ENCODE measurements at places on chromosomes 16 and 17. TPM values are rescaled to one million over a fixed set of nuclear protein-coding genes. Genes with fewer than 3 reads are reported as not detected.
A peak's percentile ranks its signal among the peaks of the same experiment; 100 is the strongest.

DNA sequence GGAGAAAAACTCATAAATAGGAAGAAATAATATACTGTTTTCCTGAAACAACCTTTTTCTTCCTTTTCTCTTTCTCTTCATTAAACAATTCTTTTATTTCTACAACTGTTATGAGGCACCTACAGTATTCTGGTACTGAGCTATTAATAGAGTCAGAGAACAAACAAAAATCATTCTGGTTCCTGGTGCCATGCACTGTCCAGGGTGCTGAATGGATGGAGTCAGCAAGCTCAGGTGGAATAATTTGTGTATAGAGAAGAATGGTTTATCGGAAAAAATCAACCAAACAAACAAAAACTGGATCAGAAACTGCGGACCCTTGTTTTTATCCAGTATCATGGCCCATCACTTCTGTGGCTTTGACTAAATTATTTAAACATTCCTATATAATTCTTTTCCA is 430.3 kb upstream of the GOT2 start:
- DNase-seq: no peak

GRCh38 chr16:76277460-76278030 is 344 bp downstream of the CNTNAP4 start:
- DNase-seq: no peak

DNA sequence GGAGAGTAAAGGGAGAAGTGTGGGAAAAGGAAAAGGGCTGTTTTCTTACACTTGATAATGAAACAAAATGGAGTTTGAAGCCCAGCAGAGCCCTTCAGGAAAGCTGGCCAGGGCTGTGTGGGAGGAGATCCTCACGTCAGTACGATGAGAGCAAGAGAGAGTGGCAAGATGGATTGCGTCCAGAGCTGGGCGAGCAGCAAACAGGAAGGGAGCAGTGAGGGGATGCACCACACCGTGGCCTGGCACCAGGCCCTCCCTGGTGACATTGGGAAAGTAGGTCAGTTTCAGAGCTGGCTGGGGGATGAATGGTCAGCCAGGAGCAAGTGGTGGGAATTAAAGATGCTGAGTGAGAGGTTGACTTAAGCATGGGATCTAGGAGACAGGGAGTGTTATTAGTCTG is 273.6 kb downstream of the GRIN2A start:
- DNase-seq: peak; percentile 79

DNA sequence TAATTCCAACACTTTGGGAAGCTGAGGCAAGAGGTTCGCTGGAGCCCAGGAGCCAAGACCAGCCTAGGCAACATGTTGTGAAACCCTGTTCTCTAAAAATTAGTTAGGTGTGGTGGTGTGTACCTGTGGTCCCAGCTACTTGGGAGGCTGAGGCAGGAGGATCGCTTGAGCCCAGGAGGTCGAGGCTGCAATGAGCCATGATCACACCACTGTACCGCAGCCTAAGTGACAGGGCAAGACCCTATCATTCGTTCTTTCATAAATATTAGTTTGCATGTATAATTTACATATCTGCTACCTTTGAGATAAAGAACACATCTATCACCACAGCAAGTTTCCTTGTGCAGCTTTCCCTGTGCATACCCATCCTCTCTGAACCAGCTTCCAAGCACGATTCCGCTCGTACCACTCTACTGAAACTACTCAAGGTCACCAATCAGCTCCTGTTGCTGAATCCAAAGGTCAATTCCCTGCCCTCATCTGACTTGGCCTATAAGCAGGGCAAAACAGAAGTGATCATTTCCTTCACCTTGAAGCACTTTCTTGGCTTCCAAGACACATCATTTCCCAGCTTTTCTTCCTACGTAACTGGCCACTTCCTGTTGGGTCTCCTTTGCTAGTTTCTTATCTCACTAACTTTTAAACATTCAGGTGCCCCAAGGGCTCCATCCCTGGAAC is 49.1 kb downstream of the GRB2 start:
- no peak for DNase-seq

GRCh38 chr17:46776298-46777005 is 42.0 kb downstream of the WNT3 start:
- DNase-seq: no peak

- no peak for DNase-seq
Observed at GRCh38 chr16:57485091-57485915, 990 bp downstream of the DOK4 start.

DNA sequence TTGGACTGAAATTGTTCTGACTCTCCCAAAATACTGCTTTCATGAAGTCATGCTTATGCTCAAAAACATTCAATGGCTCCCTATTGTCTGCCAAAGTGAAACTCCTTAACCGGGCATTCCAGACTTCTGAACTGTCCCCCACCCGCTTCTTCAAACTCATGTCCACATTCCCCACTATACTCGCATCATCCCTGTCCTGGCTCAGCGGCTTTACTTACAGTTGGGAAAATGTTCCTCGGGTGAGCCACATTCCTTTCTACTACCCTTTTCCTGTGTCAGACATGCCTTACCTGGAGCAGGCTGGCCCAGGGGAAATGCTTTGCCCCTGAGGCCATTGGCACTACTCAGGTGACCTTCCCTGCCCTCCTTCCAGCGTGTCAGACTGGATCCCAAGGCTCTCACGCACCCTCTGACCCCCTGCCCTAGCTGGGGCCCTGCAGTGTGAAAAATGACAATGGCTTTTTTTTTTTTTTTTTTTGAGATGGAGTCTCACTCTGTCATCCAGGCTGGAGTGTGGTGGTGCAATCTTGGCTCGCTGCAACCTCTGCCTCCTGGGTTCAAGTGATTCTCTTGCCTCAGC is 5.3 kb downstream of the CYGB start:
- DNase-seq: no peak

GRCh38 chr16:11875721-11876120 is 24.4 kb upstream of the RSL1D1 start:
- DNase-seq: no peak

DNA sequence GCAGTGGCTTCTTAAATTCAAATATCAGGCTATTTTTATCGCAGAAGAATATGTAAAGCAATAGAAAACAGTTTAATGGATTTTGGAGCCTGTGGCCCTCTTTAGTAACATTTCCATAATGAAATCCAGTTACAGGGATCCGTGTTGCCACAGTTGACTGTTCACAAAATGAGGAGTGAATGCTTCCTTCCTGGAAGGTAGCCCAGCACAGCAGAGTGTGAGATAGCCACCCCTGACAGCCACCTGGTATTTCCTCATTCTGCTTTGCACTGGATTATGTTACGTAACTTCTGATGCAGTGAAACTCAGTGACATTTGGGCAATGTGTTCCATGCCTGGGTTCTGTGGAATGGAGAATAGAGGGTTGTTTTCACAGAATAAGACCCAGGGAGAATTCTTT is 517.2 kb downstream of the RBFOX1 start:
- DNase-seq: no peak

DNA sequence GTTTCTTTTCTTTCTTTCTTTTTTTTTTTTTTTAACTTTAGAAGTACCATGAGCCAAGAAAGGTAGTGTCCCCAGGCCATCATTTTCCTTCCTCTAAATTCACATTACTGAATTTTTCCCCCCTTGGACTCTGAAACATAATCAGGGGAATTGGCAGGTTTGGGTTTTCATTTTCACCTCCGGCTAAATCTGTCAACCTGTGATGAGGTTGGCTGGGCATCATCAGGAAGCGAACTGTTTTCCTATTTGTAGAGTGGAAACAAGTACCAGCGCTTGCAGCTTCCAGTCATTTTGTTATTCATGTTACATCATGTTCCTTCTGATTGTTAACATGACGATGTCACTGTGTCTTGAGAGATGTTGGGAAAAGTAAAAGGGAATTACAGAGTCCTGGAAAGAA is 641.9 kb upstream of the RBFOX1 start:
- DNase-seq: no peak

DNA sequence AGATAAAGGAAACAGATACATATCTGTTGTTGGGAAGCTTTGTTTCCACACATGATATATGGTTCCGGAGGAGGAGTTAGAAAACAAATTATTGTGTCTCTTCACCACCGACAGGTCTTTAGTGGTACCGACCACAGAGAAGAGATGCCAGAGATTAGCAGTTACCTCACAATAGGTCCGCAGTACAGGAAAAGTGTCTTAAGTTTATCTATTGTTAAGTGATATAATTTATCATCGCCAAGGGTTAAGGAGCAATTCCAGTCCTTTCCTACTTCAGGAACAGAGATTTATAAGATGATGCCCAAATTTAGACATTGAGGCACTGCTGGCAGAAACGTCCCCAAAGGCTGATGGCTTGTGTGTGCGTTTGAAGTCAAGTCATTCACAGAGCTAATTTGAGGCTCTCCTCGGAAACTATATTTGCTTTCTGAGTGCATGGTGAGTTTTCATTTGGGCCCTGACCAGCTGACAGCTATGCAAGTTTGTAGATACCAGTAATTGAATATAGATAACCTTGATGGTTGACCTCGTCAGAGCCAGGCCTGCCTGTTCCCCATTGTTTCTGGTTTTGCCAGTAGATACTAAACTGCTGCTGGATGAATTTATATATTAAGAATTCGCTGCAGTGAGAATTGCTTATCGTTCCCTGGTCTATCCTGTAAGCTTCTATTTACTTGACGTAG is 196.4 kb upstream of the IRX3 start:
- DNase-seq: no peak

The OR1A1 gene
- not detected for total RNA-seq

DNA sequence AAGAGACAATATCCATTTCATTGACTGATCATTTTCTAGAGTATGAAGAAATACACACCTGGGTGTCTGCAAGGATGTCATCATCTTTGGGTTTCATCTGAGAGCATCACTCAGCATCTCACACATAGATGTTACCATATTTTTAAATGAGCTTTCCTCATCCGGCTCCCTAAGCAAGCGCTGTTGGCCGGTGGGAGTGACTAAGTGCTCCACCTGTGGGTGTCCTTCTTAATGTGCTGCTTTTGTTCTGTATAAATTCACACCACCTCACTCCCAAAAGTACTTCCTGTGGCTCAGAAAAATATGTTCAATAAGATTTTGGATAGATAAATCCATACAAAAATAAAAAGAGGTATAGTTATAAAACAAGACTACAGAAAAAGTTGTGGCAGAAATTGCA is 7.4 kb downstream of the SSTR2 start:
- no peak for DNase-seq

- no peak for DNase-seq
Observed at GRCh38 chr16:11403920-11404319, 58.7 kb downstream of the RMI2 start.

DNA sequence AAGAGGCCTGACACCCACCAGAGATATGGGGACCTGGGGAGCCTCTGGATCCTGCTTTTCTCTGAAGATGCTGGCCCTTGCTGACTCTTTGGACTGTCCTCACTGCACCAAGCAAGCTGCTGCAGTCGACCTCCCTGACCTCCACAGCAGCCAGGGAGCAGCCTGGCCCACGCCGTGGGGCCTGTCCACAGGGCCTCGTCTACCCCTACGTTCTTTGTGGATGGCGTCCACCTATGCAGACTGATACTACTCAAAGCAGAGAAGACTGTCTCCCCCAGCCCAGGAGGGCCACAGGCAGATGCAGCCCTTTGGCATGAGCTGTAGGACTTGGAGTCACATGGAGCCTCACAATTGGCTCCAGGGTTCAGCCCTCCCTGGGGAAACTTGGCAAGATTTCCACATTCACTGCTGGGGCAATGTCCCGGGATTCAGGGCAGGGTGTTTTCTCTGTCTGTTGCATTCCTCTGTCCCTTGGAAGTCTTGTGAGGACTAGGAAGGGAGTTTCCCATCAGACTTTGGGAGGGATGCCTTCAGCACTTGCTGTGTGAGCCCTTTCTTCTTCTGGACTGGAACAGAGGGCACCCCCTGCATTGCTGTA is 152.2 kb downstream of the NTN1 start:
- DNase-seq: no peak

DNA sequence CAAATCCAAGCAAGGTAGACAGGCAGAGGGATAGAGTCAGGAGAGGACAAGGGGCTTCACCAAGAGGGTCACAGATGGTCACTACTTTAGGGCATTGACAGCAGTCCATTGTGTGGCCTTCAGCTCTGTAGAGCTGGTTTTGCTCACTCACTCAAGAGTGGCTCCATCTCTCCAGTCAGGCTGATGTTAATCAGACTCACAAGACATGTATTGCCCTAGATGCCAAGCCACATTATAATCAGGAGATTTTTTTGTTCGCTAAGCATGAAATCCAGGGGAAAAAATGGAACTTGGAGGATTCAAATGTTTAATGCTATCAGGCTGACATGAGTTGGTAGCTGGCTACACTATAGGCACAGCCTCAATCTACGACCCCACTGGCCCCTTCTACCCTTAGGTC is 32.5 kb downstream of the CD300LF start:
- no peak for DNase-seq

The ITGB4 gene
- total RNA-seq: 3.9 TPM

GRCh38 chr16:68113059-68113761 is 28.0 kb downstream of the NFATC3 start:
- DNase-seq: no peak

DNA sequence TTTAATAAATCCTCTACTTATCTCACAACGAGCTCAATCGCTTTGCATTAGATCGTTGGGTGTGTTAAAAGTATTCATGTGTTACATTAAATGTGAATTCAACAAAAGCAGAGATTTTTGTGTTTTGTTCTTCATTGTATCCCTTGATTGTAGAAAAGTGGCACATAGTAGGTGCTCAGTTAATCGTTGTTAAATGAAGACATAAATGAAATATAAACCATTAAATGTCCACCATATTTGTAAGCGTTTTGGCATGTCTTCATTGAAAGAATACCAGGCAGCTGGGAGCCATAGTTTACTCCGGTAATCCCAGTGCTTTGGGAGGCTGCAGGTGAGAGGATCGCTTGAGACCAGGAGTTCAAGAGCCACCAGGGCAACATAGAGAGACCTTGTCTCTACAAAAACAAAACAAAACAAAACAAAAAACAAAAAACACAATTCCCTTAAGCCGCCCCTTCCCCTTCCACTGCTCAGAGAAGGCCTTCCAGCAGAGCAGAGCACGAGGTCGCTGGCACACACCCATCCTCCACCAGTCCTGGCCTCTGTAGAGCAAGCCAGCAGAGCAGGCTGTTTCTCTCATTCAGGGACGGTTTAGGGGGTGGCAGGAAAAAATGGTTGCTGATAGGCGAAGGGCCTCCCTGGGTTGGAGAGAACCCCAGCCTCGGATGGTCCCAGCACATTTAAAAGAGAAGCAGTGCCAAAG is 673 bp upstream of the CHD9 start:
- peak; percentile 9 for DNase-seq

Data from Daoy (cell line).